Activated CD4-positive, alpha-beta memory T cell treated with anti-CD3 and anti-CD28 coated beads, Interleukin-2, amount 10 ng/mL, durations not matched to agents 7 days and 5 days (primary cell): ENCODE measurements at places on chromosomes 3 and 15. TPM values are rescaled to one million over a fixed set of nuclear protein-coding genes. Genes with fewer than 3 reads are reported as not detected.

DNA sequence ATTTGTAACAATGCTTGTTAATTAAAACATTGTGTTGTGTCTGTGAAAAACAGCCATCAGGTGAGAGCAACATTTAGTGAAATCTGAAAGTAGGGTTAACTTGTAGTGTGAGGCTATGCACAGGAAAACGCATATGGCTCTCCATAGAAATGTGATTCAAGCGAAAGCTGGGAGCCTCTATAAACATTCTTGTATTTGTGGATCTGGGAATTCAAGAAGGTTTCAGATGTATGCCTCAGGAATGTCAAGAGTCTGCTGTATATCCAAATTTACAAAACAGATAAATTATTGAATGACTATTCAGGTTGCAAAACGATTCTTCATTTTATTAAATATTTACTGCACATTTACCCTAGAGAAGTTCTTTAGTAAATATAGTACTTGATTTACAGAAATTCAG lies 166.0 kb downstream of the THSD4 start:
- no peaks in the 10 kb centered on the region for H3K36me3 ChIP-seq
- H3K4me1 ChIP-seq: no peaks in the 10 kb centered on the region
- H3K4me3 ChIP-seq: no peak overlapping the region
- no peak overlapping the region for H3K27ac ChIP-seq

GRCh38 chr15:39131609-39132008 lies 449.3 kb upstream of the THBS1 start:
- DNase-seq: no peak
- H3K4me3 ChIP-seq: no peak overlapping the region
- H3K4me1 ChIP-seq: peaks cover 7% of the 10 kb centered on the region
- H3K36me3 ChIP-seq: no peaks in the 10 kb centered on the region

GRCh38 chr3:50450209-50450921 lies 53.1 kb downstream of the CACNA2D2 start:
- no peaks in the 10 kb centered on the region for H3K27me3 ChIP-seq
- peaks cover 17% of the 10 kb centered on the region for H3K4me1 ChIP-seq
- peak; percentile 84 for DNase-seq
- H3K36me3 ChIP-seq: no peaks in the 10 kb centered on the region
- peak overlapping the region; percentile 88 for H3K27ac ChIP-seq

- no peak for DNase-seq
- H3K27ac ChIP-seq: no peak overlapping the region
- no peaks in the 10 kb centered on the region for H3K27me3 ChIP-seq
- peaks cover 18% of the 10 kb centered on the region for H3K4me1 ChIP-seq
- H3K36me3 ChIP-seq: peaks cover 64% of the 10 kb centered on the region
Observed at GRCh38 chr3:17070161-17070959, 185.6 kb downstream of the PLCL2 start.

GRCh38 chr3:15241341-15241740 lies 35.3 kb downstream of the CAPN7 start:
- peaks cover 10% of the 10 kb centered on the region for H3K4me1 ChIP-seq
- peaks cover 32% of the 10 kb centered on the region for H3K36me3 ChIP-seq
- no peak overlapping the region for H3K27ac ChIP-seq
- H3K4me3 ChIP-seq: no peak overlapping the region
- DNase-seq: peak; percentile 56

DNA sequence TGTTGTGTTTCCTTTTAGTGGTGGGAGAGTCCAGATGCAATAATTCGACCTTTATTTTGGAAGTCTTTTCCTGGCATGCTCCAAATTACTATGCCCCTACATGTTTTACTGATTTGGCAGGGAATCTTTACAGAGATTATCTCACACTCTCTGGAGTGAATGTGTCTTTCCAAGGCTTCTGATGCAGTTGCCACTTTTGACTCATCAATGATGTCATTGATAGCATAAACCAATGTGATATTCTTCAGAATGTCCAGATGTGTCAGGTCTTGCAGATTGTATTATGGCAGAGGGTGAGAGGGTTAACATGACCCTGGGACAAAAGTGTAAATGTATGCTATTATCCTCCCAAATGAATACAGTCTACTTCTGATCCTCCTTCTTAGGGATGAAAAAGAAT lies 9.7 kb downstream of the RTP4 start:
- H3K27ac ChIP-seq: no peak overlapping the region
- no peak overlapping the region for H3K4me3 ChIP-seq
- H3K4me1 ChIP-seq: peaks cover 10% of the 10 kb centered on the region

DNA sequence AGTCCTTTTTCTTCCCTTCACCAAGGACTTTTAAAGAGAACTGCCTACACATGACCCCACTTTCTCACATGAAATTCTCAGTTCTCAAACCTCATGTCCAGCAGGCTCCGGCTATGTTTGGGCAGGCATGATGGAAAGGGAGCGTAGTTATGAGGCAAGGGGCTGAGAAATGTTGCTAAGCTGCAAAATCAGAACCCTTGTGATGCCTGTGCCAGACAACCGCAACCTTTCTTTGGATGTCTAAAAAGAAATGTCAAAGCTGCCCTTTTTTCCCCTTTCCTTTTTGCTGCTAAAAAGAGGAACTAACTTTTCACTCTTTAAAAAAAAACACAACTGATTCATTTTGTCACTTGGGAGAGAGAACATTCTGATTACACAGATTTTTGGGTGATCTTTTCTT lies 19.2 kb downstream of the GNB4 start:
- H3K27me3 ChIP-seq: peaks cover 3% of the 10 kb centered on the region
- H3K36me3 ChIP-seq: no peaks in the 10 kb centered on the region
- H3K4me3 ChIP-seq: no peak overlapping the region
- H3K4me1 ChIP-seq: no peaks in the 10 kb centered on the region
- no peak for DNase-seq

Gene ARHGEF3
- 71.3 TPM for total RNA-seq

DNA sequence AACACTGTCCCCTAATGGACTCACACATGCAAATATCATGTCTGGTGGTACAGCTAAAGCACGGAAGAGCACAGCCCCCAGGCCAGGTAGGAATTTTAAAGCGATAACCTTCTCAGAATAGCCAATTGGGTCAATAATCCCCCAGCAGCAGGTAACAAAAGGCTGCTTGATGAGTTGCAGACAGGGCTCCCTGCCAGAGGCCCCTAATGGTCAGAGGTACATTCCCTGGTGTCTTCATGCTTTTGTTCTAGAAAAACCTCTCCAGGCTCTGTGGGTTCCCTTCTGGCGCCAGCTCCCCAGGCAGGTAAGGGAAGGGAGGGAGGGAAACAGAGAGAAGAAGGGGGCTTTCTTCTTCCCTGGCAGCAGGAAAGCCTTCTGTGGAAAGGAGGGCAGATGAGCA lies 43.4 kb upstream of the PRTG start:
- no peak for DNase-seq
- H3K4me1 ChIP-seq: no peaks in the 10 kb centered on the region
- no peaks in the 10 kb centered on the region for H3K36me3 ChIP-seq

Gene PP2D1
- not detected for total RNA-seq

DNA sequence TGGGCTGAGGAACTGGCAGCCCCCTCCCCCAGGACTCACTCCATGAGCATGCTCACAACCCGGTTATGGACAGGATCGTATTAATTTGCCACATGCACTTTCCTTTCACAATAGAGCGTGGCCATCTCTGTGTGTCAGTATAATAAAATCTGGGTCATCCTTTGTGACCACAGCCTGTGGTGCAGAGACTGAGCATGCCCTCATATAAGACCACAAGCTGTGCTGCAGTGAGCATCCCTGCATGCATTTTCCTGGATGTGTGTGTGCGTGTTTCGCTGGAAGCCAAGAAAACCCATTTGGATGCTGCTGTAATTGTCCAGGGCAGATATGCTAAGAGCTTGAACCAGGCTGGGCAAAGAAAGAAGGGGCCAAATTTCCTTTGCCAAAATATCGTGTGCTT lies 39.7 kb downstream of the CYP11A1 start:
- no peak overlapping the region for H3K27ac ChIP-seq
- peaks cover 6% of the 10 kb centered on the region for H3K4me1 ChIP-seq
- H3K4me3 ChIP-seq: no peak overlapping the region
- no peak for DNase-seq
- peaks cover 2% of the 10 kb centered on the region for H3K27me3 ChIP-seq
- H3K36me3 ChIP-seq: no peaks in the 10 kb centered on the region

Gene IL20RB
- 1.6 TPM for total RNA-seq

Gene CNTN6
- not detected for total RNA-seq
